ENCODE measurements at places on chromosomes 5 and 9.

- no peak for DNase-seq
Measured at GRCh38 chr5:84673785-84674184, 289.1 kb upstream of the EDIL3 start.

GRCh38 chr5:27083449-27084415 lies 45.3 kb upstream of the CDH9 start:
- no peak for DNase-seq

DNA sequence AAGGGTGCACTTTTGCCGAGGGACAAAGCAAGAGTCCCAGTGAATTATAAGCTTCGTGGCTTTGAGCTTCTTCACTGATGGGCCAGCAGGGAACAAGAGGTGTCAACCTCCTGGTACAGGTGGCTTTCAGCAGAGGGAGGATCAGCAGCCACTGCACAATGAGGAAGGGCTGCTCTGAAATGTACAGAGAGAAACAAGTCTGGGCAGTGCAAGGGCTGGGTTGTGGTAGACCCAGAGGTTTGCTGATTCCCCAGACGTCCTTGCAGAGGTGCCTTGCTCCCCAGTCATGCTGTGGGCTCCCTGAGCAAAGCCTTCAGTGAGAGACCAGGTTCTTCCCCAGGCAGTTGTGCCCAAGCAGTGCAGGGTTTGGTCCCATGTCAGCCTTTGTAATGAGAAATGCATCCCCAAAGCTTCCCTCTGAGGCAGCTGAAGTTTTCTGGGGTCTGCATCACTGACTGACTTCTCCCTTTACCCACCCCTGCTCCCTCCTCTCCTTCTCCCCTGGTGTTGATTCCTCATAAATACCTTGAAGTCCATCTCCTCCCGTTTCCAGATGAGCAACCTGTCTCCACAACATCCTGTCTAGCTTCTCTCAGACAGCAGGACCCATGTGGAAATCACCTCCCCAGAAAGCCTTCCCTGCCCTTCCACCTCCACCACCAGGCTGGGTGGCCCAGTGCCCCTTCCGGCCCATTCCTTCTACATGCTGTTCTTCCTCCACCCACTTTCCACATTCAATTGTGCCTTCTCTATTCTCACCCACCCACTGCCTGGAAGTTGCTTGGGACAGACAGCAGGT lies 599.6 kb upstream of the ADAMTS16 start:
- DNase-seq, result no peak

GRCh38 chr5:43582082-43583005 lies 20.6 kb upstream of the NNT start:
- no peak for DNase-seq

DNA sequence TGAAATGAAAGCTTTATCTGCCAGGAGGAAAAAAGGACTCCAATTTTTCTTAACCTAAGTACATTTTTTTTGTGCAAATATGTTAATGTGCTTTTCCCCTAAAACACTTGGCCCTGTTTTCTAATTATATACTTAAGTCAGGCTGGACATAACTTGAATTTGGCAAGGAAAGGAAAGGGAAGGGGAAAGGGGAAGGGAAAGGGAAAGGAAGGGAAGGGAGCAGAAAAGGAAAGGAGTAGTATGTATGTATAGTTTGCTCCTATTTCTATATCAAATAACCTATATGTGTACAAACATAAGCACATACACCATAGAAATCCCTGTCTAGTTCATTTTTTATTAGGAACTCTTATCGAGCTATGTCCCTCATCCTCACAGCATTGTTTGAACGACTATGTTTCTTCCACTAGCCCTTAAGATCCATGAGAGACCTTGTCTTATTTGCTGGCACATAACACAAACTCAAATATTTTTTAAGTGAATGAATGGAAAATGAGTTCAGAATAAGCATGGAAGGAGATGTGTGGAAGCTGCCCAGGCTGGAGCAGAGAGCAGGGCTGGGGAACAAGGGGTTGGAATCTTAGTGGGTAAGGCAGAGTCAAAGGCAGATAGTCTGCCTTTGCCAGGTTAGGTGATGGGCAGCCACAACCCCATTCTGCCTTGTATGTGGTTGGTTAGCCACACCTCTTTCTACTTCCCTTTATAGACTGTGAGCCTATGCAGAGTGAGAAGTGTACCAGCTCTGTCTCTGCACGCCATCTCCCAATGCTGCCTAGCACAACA lies 70.0 kb downstream of the KLHL3 start:
- peak; percentile 4 for DNase-seq

GRCh38 chr9:131399972-131400371 lies 6.1 kb downstream of the PRRC2B start:
- DNase-seq, result no peak

DNA sequence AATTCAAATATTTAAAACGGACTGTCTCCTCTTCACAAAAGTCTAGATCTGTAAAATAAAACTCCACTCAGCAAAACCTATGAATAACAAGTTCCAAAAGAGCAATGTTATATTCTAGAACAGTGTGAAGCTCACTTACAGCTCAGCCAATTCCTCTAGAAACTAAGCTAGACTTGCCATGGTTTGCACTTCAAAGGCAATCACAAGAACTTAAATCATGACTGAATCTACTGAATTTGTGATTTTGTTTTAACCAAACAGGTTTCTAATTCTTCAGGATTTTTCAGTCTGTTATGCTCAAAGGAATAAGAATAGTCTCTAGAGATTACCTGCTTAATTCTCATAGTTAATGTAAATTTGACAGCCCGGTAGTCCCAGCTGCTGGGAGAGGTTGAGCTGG lies 1.4 kb upstream of the PKD2L2 start:
- no peak for DNase-seq

GRCh38 chr5:171924493-171925122 lies 81.8 kb downstream of the FBXW11 start:
- DNase-seq, result no peak

- no peak for DNase-seq
Measured at GRCh38 chr5:117761186-117761585, 1186.6 kb upstream of the SEMA6A start.

GRCh38 chr5:9726931-9727330 lies 96.8 kb upstream of the TAS2R1 start:
- DNase-seq, result no peak

DNA sequence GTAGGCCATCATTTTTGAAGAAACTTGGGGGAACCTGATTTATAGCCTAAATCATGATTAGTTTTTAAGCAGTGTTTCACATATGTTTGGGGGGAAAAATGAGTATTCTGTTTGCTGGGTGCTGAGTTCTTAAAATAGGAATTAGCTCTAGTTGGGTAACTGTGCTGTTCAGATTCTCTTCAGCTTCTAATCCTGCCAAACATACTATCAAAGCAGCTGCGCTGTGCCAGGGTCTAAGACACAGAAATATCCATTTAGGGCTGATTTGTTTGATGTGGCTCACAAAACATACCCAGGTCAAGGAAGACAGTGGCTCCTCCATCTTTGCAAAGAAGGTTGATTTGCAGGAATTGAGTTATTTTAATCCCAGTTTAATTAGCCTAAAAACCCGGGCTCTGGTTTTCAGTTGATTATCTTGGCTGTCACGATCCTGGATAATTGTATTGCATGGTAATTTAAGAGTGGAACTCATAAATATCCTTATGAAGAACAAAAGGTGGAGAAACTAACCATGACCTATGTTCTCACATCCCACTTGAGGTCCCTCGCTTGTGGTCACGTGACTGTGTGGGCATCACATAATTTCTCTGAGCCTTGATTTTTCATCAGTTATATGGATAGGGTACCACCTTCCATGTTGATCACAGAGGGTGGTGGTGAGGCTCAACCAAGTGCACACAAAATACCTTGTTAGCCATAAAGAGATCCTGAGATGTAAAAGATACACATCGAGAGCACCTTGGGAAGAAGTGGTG lies 18.7 kb downstream of the CYFIP2 start:
- no peak for DNase-seq

DNA sequence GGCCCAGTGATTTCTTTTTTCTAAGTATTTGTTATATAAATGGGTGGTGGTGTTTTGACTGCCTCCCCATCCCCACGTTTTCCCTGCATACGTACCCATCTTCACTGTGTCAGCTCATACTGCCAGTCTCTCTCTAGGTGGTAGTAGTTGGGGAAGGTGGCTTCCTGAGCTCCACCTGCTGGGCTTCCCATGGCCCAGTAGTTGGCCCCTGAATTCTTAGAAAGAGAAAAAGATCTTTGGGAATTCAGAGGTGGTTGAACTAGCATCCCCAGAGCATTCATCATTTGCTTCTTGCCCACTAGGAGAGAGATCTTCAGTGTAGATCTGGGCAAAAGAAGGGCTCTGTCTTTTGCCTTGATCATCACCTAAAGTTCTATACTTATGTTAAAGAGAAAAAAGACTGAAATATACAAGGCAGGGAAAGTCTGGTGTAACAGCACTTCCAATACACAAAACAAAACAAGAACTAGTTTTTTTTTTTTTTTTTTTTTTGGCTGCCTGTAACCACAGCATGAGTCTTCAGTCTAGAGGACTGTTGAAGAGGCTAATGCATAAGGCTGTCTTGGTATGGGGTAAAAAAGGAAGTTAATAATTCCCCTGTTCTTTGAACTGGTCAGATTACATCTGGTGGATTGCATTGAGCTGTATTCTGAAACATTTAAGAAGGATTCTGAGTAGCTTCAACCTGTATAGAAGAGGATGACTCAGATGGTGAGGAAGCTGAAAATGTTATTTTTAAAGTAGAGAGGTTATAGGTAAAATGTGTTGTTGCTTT lies 128.7 kb downstream of the ATG10 start:
- DNase-seq, result no peak

DNA sequence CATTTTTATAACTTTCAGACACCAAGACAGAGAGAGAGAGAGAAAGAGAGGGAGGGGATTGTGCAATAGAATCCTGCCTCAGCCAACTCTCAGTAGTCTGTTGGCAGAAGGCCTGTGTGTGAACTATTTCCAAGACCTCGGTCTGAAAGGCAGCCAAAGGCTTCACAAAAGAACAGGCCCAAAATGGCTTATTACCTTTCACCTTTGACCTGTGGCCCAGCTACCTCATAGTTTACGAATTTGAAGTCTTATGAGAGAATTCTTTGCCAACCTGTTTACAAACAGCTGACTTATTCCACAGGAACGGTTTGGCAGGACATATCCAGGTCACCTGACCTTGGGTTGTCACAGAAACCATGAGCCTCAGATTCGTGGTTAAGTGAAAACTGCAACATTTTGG lies 48.6 kb downstream of the NR2F1-AS1 start:
- DNase-seq, result no peak

DNA sequence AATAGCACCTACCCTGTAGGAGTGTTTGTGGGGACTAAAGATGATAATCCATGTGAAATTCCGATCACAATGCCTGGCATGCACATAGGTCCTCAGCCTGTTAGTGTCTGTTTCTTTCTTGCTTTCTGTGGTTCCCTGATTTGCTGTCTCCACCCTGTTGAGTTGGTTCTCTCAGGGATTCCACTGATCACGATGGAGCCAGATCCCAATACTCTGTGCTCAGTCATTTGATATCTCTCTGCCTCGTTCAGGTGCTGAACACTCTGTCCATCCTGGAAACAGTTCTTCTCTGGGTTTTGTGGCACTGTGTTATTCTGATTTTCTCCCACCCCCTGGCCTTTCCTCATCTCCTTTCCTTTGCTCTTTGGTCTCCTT lies 60.8 kb downstream of the ARHGAP26 start:
- DNase-seq, result no peak

Measured in stimulated activated CD4-positive, alpha-beta T cell treated with anti-CD3 and anti-CD28 coated beads, Interleukin-1b, Interleukin-23, amount 100 ng/mL, for 1 hour (primary cell).